Skin of body (tissue), 3 donors: ENCODE measurements at places on chromosomes 13 and 19.

GRCh38 chr19:2046046-2046907 lies 4.8 kb downstream of the MKNK2 start:
- DNase-seq = no peak

DNA sequence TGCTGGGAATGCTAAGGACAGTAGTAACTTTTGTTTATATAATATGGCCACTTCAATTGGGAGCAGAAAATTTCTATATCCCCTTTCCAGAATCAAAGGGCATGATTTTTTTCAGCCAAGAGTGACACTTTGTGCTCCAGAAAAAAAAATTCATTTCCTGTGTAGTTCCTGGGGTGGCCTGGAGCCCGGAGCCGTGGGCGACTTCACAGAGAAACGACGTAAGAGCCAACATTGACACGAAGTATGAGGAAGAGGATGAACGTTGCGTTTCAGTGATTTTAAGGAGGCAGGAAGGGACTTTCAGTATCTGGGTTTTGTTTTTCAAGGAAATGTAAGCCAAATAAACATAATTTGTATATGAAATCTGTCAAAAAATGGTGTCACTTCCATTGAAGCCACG lies 187.6 kb downstream of the STK24 start:
- DNase-seq = no peak

DNA sequence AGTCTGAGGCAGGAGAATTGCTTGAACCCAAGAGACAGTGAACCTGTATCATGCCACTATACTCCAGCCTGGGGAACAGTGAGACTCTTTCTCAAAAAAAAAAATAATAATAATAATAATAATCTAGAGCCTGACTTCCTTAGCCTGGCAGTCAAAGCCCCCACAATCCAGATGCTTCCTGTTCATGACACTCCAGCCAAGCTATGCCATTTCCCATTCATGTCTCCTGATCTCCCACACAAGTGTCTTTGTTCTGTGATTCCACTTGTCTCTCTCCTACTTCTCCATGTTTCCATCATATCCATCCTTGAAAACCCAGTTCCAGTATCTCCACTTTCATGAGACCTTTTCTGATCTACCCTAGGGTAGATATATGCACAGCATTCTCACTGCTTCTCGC lies 150.7 kb downstream of the FOXO1 start:
- DNase-seq = no peak

DNA sequence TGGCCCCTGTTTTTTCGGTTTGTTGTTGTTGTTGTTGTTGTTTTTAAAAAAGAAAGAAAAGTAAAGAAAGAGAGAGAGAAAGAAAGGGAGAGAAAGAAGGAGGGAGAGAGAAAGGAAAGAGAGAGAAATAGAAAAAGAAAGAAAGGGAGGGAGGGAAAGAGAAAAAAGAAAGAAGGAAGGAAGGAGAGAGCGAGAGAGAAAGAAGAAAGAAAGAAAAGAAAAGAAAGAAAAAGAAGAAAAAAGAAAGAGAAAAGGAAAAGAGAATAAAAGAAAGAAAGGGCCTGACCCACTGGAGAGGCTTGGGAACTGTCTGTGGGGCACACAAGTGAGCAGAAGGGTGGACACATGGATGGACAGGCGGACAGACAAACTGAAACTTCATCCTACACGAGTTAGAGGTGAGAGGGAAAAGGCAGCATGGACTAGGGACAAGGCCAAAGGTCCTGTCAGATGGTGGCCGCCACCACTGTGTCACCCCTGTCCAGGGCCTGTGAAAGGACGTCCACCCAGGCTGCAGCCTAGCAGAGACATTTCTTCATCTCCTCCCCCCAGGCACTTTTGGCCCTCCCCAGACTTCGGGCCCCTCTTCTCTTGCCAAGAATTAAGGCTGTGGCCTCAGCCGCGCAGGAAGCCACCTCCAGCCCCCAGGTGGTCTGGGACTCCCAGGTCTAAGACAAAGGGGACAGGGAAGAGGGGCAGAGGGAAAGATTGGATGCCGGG lies 9.1 kb upstream of the BCAM start:
- DNase-seq = no peak

DNA sequence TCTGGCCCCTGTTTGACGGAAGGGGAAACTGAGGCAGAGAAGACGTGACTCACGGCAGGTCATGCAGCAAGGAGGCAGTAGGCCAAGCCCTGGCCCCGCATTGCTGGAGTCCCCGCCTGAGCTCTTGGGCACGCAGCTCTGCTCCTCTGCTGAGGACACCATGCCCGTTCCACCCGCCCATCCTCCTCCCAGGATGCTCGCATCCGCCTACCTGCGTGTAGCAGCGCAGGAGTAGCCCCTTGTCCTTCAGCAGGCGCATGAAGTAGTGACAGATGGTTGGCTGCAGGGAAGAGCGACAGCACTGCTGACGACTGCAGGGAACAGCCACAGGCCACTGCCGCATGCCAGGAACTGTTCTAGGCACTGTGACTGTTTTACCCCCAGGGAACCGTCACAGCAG lies 10.5 kb downstream of the SIRT2 start:
- DNase-seq = no peak

DNA sequence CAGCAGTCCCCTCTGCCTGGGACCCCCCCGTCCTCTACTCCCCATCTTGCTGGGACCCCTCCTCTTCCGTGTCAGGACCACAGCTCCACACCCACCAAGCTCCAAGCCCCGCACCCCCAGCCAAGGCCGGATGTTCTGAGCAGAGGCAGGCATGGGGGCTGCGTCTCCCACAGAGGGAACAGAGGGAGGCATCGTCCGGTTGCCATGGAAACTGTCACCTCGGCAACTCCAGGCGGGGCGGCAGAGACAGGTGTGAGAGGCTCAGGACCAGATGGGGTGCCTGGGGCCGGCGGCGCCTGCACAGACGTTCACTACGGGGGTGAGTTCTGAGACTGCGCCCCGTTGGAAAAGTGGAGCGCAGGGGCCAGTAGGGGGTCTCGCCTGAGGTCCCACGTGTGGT lies 5.4 kb downstream of the RNU6-9 start:
- DNase-seq = no peak

DNA sequence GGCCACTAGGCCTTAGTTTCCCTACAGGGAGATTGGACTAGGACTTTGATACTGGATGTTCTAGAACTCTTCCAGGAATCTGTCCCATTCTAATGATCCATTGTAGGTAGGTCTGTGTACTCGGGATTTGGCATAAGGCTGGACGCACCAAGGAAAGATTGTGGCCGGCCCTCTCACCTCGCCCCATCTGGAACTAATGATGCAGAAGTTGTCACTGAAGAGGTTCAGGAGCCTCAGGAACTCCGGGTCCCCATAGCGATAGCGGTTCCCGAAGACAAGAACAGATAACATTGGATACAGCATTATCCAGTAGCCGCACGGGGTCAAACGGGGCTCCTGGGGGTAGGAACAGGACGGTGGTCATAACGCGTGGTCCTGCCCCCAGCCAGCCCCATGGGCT lies 11.2 kb downstream of the EGLN2 start:
- DNase-seq = no peak

- DNase-seq = no peak
These were observed 263.5 kb downstream of the FOXO1 start for GRCh38 chr13:40402931-40403431.

DNA sequence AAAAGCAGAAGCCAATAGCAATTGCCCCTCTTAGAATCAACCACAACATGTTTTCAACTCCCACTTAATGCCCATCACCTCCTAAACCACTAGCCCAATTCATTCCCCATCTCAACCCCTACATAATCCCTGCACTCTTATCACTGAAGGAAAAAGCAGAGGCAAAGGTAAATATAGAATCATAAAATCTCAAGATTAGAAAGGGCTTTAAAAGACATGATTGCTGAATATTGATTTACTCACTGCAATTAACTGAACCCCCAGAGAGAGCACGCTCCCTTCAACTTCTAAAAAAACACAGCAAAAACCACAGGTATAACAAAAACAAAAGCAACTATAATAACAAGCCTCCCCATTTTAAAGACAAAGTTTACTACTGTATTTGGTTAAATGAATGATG lies 15.1 kb upstream of the POU4F1 start:
- no peak for DNase-seq

- no peak for DNase-seq
These were observed 4.6 kb downstream of the SAFB start for GRCh38 chr19:5627395-5627904.

DNA sequence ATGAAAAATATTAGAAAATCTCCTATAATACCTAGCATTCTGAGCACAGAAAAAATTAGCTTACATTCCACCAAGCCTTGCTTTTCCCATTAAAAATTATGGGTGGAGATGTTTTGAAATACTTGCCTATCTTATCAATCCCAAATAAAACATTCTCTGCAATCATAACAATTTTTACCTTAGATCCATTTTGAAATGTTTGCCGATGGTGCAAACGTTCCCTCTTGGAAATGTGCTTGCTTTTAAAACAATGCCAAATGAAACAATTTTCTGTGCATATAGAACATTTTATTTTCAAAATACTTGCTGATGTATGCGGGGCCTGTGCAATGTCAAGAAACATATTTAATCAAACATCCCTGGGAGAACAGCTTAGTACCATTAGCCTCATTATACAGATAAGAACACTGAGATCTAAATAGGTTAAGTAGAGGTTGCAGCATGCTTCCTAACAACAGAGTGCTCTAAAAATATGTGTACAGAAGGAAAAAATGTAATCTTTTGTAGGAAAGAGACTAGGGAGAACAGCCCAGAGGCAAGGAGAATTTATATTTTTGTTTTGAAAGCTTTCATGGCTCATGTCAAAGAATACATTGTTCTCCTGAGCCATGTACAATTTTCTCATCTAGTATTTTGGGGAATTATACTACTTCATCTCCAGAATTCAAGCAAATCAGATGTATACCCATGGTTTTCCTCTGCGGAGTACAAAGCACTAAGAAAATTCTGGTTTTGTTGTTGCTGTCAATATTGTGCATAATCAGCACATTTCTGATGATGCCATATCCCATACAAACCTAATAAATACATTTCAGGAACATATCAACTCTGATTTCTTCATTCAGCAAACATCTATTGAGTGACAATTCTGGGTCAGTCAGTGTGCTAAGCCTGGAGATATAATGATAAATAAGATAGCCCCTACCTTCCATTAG lies 25.9 kb upstream of the FNDC3A start:
- DNase-seq = no peak

DNA sequence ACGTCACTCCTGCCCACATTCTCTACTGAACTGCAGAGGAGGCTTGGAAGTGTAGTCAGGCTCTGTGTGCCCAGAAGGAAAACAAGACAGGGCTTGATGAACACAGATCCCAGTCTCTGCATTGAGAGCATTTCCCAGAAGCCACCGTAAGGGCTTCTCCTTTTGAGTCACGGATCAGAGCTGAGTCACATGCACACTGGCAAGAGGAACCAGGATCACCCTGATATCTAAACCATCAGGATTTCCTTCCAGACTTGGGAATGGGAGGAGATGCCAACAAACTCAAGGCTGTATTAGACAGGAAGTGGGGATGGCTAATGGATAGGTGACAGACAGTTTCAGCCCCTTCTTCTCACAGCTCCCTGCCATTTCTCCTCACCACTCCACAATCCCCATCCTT lies 17.7 kb upstream of the FBXO17 start:
- no peak for DNase-seq

- no peak for DNase-seq
These were observed 30.7 kb upstream of the ASF1B start for GRCh38 chr19:14166999-14167575.
